ENCODE measurements at places on chromosomes 3 and 15.

DNA sequence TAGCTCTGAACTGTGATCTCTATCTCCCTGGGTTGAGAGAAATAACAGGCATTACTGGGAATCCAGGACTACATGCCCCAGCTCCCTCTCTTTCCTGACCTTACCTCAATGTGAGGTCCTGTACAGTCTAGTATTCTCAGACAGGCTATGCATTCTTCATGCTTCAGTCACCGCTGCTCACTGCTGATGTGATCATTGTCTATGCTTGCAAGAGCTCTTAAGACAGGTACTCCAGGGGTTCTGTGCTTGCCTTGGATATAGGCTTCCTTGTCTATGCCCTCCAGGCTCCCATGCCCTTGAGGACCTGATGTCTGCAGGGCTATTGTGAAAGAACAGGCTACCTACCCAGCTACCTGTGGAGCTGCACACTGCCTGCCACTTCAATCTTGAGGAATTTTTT, 183.6 kb downstream of the MBNL1 start:
- DNase-seq: no peak

DNA sequence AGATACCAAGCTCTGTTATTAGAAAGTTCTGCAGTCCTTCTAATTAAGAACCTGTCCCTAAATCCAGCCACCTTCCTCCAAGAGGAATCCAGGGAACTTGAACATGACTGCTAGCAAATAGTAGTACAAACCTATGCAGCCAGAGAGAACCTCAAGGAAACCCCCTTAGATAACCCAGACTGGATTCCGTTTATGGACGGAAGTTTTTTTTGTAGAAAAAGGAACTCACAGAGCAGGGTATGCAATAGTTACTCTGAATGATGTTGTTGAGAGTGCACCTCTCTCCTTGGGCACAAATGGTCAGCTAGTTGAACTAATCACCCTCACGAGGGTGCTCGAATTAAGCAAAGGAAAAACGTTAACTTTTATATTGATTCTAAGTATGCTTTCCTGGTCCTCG, 40.8 kb downstream of the TM4SF18 start:
- no peak for DNase-seq

GRCh38 chr3:190319660-190320059, 2.6 kb downstream of the CLDN1 start:
- no peak for DNase-seq

DNA sequence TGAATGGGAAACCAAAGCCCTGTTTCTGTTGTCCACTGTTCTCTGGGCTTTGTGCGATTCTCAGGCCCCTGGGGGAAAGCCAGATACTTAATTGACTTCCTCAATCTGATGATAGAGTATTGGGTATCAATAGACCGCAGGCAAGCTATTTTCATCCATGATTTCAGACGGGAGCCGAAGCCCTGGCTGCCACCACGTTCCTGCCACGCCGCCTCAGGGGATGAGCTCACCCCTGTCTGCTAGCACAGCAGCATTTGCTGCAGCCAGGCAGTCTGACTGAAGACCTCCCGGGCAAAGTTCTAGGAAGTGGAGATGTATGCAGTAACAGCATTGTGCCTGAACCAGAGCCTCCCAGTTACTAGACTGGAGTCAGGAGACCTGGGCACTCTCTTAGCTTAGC, 69.8 kb downstream of the ISG20 start:
- DNase-seq: no peak

DNA sequence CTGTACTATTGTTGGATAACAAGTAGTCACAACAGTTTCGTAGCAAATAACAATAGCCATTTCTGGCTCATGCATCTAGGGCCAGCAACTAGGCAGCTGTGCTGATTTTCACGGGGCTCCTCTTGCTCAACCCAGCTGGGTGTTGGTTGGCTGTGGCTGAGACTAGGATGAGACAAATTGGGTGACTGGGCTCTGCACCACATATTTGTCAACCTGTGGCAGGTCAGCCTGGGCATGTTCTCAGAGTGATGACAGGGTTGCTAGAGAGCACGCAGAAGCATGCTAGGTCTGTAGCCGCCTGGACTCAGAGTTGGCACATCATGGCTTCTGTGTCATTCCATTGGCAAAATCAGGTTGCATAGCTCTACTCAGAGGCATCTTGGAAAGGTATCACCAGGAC, 175.9 kb downstream of the OTOL1 start:
- no peak for DNase-seq

- DNase-seq: no peak
These were observed 11.1 kb downstream of the ADAMTS17 start for GRCh38 chr15:100330629-100331215.

GRCh38 chr3:195822131-195822696, 10.5 kb upstream of the MUC4 start:
- DNase-seq: no peak

GRCh38 chr15:26179906-26180305, 316.8 kb upstream of the ATP10A start:
- DNase-seq: no peak

- DNase-seq: no peak
These were observed 377.7 kb upstream of the RBMS3 start for GRCh38 chr3:28903171-28903601.

DNA sequence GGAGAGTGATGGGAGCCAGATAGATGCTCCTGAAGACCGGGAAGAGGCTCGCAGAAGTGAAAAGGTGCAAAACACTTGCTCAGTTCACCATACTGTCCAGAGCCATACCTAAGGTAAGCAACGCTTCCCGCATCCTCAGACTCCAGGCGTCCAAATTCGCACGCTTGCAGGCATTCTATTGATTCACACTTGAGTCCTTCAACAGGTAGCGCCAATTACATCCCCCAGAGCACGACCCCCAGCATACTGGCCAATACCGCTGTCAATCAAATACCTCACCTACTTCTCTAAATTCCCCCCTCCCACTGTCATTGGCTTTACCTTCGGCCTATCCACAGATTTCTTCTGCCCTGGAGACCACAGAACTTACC, 361 bp upstream of the STXBP5L start:
- DNase-seq: no peak

DNA sequence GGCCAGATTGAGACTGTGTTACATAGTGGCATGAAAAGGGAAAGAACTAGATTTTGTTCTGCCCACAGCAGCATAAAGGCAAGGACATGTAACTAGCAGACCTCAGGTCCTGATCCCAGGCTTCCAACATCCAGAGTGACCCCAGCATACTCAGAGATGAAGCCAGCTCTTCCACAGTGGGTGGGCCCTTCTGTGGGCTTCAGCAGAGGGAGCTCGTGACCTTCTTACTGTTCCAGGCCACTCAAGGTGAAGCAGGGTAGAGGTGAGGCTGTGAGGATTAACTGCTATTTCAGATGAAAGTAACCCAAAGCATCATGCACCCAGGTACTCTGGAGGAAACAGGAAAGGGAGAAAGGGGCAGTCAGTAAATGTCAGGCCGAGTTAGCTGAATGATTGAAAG, 905 bp upstream of the SLC24A1 start:
- no peak for DNase-seq

- DNase-seq: peak; percentile 19
These were observed at the start of gene P3H2 for GRCh38 chr3:190120269-190121060. Gene P3H2, minus strand, starts transcription at chr3:190120897. Its CDS starts 166 bp downstream, at chr3:190120731.

GRCh38 chr3:105466495-105467404, 100.0 kb downstream of the ALCAM start:
- DNase-seq: no peak

GRCh38 chr3:43198791-43199644, 87.3 kb upstream of the SNRK start:
- DNase-seq: no peak

GRCh38 chr15:87268675-87269074, 987.9 kb downstream of the NTRK3 start:
- DNase-seq: no peak

- no peak for DNase-seq
These were observed 308.3 kb upstream of the CCDC54 start for GRCh38 chr3:107068980-107069379.

DNA sequence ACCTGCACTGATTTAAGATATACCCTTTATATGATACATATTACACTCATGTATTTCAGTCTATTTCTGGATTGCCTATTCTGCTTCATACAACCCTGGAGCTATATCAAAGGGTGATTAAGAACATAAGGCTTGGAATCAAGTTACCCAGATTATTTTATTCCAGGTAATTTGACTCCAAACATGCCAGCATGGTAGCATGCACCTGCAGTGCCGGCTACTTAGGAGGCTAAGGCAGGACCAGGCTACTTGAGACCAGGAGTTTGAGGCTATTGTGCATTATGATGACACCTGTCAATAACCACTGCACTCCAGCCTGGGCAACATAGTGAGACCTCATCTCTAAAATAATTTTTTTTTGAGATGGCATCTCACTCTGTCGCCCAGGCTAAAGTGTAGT, 50.4 kb upstream of the NEO1 start:
- no peak for DNase-seq

- no peak for DNase-seq
These were observed 7.4 kb upstream of the FGF7 start for GRCh38 chr15:49415638-49416037.
